ENCODE measurements at places on chromosomes 11 and 22. TPM values are rescaled to one million over a fixed set of nuclear protein-coding genes. Genes with fewer than 3 reads are reported as not detected.

- no peak overlapping the region for H3K27ac ChIP-seq
- H3K4me1 ChIP-seq: peaks cover 2% of the 10 kb centered on the region
- no peaks in the 10 kb centered on the region for H3K36me3 ChIP-seq
These were observed 170.3 kb upstream of the ZBED5 start for GRCh38 chr11:11028017-11028692.

- H3K36me3 ChIP-seq: no peaks in the 10 kb centered on the region
- no peaks in the 10 kb centered on the region for H3K27me3 ChIP-seq
- no peak overlapping the region for H3K4me3 ChIP-seq
- DNase-seq: no peak
- H3K4me1 ChIP-seq: no peaks in the 10 kb centered on the region
These were observed 316.2 kb downstream of the SOX6 start for GRCh38 chr11:16040151-16040550.

GRCh38 chr22:44924710-44925109 is 85.1 kb downstream of the PHF21B start:
- no peak for DNase-seq
- H3K4me3 ChIP-seq: no peak overlapping the region
- H3K27me3 ChIP-seq: no peaks in the 10 kb centered on the region
- no peaks in the 10 kb centered on the region for H3K36me3 ChIP-seq

- H3K27me3 ChIP-seq: peaks cover 16% of the 10 kb centered on the region
- H3K4me1 ChIP-seq: peaks cover 27% of the 10 kb centered on the region
- peaks cover 2% of the 10 kb centered on the region for H3K36me3 ChIP-seq
- no peak for DNase-seq
These were observed 15.7 kb upstream of the AMPD3 start for GRCh38 chr11:10439351-10439750.

RFPL2 gene
- total RNA-seq: not detected

Measured in activated CD4-positive, alpha-beta T cell treated with anti-CD3 and anti-CD28 coated beads, Interleukin-2, amount 10 ng/mL, durations not matched to agents 24 days and 14 days (primary cell).